ENCODE measurements at places on chromosomes 7 and 10.

- no peak for DNase-seq
These were observed 27.2 kb upstream of the ARMS2 start for GRCh38 chr10:122427280-122427679.

- DNase-seq = no peak
These were observed 140.6 kb upstream of the KMT2E start for GRCh38 chr7:104873401-104873800.

GRCh38 chr10:132707121-132707775 lies 78.7 kb downstream of the NKX6-2 start:
- DNase-seq = no peak

DNA sequence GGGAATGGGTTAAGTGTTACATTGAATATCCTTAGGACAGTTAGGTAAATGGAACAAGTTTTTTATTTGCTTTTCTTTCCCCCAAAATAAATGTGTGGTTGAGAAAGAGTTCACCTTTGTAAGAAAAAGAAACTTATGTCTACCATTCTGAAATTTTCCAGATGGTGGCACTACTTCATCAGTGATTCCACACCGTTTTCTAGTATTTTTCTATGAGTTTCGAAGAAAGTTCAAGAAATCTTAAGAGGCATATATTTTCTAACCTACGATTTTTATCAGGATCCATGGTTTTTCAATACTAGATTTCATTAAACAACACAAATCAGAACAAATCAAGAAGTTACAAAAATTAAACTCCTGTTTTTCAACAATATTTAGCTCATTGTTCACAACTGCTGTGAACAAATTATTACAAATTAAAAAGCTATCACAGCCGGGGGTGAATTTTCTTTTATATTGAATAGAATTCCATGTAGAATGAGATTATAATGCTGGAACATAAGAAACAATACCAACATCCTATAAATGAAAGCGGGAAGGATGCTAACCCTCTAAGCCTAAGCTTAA lies 163.1 kb upstream of the NPVF start:
- DNase-seq = peak; percentile 19

- peak; percentile 75 for DNase-seq
These were observed 13.2 kb downstream of the AKR1B15 start for GRCh38 chr7:134562136-134562535.

Data from epithelial cell of esophagus (primary cell).